B cell (primary cell): ENCODE measurements at places on chromosomes 5 and 9. TPM values are rescaled to one million over a fixed set of nuclear protein-coding genes. Genes with fewer than 3 reads are reported as not detected.

Gene ECM2
- 0.09 TPM in 1 of 2 replicates, not detected in the other for polyA plus RNA-seq

Gene GMCL2
- not detected in 2 replicates for polyA plus RNA-seq

Gene CSNK1A1
- polyA plus RNA-seq: 45.9 and 54.3 TPM in 2 replicates

Gene SPATA31A6
- not detected in 2 replicates for polyA plus RNA-seq

Gene HMMR
- 0.30 and 0.34 TPM in 2 replicates for polyA plus RNA-seq

GRCh38 chr9:93288341-93288740, 104.4 kb downstream of the WNK2 start:
- no peak for DNase-seq

DNA sequence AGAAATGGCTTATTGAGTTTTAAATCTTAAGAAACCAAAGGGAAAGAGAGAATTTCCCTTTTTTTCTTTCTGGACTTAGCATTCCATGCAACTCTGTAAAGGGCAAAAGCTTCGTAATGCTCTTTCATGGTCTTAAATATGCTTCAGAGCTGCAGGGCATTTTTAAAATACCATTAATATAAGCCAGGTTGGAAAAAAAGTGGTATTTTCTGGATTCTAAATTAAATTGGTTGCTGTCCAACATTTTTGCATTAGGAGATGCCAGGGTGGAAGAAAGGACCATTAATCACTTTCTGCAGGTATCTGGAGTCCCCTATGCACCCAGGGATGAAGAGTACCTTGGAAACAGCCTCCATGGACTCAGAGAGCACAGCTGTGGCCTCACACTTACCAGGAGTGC, 215.1 kb upstream of the DAPK1 start:
- no peak for DNase-seq

GRCh38 chr5:87526131-87526530, 113.4 kb upstream of the CCNH start:
- no peak for DNase-seq

DNA sequence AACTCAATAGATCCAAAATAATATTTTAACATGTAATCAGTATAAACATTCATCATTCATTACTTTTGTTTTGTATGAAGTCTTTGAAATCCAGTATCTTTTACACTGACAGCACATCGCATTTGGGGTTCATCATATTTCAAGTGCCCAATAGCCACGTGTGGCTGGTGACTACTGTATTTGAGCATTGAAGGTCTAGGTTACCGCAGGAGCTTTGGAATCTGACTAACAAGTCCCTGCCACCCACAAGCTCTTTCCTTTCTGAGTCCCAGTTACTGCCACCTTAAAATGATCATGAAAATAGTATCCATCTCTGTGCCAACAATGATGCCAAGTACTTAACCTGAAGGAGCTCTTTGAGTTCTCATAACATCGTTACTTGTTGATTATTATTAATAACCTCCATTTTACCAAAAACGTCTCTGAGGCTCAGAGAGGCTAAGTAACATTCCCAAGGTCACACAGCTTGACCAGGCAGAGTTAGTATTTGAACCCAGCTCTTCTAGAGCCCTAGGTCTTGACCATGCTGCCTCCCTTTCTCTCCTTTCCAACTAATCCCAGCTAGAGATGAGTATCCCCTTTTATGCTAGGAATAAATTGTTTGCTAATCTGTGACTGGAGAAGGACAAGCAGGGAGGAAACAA, 24.2 kb downstream of the ARHGEF37 start:
- no peak for DNase-seq

GRCh38 chr5:55037890-55038289, 13.8 kb downstream of the GZMK start:
- DNase-seq: no peak

GRCh38 chr9:82997476-82998140, 65.3 kb downstream of the RASEF start:
- no peak for DNase-seq

DNA sequence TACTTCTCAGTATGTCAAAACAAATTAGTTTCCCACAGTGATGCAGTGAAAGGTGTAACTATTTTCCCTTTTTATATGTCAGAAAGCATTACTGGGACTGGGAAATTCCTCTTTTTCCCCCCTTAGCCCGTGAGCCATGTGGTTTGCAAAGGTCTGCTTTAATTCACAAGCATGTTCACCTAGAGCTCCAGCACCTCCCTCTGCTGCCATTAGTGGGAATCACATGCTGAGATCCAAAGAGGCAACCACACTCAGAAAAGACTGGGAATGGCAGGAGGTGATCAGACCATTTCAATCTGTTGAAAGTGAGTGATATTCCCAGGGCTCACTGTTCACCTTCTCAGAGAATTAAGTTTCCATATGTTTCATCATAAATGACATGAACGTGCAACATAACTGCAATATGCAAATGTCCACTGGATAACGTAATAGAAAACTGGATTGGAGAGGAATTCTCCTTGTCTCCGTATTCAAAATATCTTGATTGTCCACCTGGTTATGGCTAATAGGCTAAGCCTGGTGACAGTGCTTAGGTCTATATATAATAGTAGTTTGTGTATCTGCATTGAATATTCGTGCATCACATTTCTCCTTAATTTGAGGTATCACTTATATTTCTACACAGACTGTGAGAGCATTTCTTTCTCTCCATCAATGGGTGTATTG, 703.5 kb upstream of the WWC1 start:
- no peak for DNase-seq

DNA sequence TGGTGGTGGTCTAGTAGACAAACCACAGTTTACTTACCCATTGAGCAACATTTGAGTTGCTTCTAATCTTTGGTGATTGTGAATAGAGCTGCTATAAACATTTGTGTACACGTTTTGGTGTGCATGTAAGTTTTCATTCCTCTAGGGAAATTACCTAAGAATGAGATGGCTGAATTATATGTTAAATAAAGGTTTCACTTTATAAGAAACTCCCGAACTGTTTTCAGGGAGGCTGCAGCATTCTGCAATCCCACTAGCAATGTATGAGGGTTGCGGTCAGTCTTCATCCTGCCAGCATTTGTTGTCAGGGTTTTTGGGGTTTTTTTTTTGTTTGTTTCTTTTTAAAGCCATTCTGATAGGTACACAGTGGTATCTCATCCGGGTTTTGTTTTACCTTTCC, 45.7 kb upstream of the PPARGC1B start:
- DNase-seq: no peak

DNA sequence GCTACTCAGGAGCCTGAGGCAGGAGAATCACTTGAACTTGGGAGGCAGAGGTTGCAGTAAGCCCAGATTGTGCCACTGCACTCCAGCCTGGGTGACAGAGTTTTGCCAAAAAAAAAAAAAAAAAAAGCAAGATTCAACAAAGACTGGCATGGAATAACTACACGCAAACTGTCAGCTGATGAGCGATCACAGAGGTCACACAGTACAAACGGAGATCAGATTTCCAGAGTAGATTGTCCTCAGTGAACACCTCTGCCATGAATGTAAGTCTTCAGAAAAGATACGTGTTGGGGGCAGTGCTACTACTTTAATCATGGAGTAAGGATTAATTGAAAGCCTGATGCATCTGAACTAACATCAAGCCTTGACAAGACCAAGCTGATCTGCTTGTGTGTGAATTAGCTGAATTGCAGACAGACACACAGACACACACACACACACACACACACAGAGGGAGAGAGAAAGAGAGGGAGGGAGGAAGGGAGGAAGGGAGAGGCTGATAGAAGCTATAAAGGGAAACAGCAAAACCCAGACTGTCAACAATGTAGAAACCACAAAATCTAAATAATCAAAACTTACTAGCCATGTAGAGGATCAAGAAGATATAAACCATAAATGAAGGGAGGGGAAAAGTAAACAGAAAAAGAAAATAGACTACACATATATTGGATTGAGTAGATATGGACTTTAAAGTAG, 222.9 kb upstream of the ZNF462 start:
- DNase-seq: no peak
